ENCODE measurements at places on chromosomes 12 and 14. TPM values are rescaled to one million over a fixed set of nuclear protein-coding genes. Genes with fewer than 3 reads are reported as not detected.

SERPINA9 gene
- polyA plus RNA-seq: not detected

CLEC6A gene
- not detected for polyA plus RNA-seq

CARMIL3 gene
- polyA plus RNA-seq: not detected

PLCZ1 gene
- not detected for polyA plus RNA-seq

KRT71 gene
- polyA plus RNA-seq: not detected

DNA sequence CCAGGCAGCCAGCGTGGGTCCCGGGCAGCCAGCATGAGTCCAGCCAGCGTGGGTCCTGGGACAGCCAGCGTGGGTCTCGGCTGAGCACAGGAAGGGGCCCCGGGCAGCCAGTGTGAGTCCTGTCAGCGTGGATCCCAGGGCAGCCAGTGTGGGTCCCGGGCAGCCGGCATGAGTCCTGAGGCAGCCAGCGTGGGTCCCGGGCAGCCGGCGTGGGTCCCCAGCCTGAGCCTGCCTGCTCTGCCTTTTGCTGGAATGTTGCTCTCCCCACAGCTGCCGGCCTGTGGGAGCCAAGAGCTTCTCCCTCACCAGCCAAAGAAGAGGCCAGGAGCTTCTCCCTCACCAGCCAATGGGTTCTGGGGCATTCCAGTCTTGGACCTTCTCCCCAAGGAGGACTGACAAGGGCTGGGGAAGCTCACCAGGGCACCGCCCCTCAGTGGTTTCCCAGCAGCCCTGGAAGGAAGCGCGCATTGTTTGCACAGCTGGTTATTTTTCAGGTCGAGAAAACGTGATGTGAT lies 15.0 kb upstream of the RFLNA start:
- H3K4me1 ChIP-seq: peaks cover 3% of the 10 kb centered on the region
- no peak overlapping the region for H3K27ac ChIP-seq
- peaks cover 5% of the 10 kb centered on the region for H3K27me3 ChIP-seq
- H3K4me3 ChIP-seq: no peak overlapping the region

GRCh38 chr12:6277982-6278438 lies 32.5 kb upstream of the PLEKHG6 start:
- H3K4me1 ChIP-seq: peaks cover 12% of the 10 kb centered on the region
- H3K36me3 ChIP-seq: no peaks in the 10 kb centered on the region
- peaks cover 3% of the 10 kb centered on the region for H3K27me3 ChIP-seq
- H3K27ac ChIP-seq: no peak overlapping the region

DNA sequence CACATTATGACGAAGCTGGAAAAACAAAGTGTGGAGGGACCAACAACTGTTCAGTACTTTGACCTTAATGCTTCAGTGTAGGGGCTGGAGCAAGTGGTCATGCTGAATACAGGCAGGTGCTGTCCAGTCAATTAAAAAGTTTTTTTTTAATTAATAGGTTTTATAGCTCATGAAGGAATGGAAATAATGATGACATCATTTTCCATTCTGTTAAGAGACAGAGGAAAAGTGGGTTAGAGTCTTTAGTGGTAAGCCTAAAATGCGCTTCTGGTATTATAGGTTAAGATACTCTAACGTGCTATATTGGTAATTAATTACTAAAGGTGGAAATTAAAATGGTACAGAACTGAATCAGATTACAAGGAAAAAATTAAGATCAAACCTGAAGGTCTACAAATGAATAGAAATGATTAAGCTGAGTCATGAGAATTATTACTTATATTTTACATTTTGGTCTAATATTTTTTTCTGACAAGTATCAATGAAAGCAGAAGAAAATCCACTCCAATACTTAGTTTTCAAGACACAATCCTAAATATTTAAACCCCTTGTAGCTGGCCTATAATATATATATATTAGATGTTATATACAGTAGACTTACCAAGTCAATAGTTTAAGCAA lies 15.6 kb downstream of the KLHDC2 start:
- no peaks in the 10 kb centered on the region for H3K27me3 ChIP-seq
- DNase-seq: no peak
- no peak overlapping the region for H3K27ac ChIP-seq
- H3K4me3 ChIP-seq: no peak overlapping the region
- no peaks in the 10 kb centered on the region for H3K4me1 ChIP-seq

- H3K36me3 ChIP-seq: peaks cover 39% of the 10 kb centered on the region
- no peak for DNase-seq
Measured at GRCh38 chr14:52755607-52756316, 25.8 kb downstream of the STYX start.

DNA sequence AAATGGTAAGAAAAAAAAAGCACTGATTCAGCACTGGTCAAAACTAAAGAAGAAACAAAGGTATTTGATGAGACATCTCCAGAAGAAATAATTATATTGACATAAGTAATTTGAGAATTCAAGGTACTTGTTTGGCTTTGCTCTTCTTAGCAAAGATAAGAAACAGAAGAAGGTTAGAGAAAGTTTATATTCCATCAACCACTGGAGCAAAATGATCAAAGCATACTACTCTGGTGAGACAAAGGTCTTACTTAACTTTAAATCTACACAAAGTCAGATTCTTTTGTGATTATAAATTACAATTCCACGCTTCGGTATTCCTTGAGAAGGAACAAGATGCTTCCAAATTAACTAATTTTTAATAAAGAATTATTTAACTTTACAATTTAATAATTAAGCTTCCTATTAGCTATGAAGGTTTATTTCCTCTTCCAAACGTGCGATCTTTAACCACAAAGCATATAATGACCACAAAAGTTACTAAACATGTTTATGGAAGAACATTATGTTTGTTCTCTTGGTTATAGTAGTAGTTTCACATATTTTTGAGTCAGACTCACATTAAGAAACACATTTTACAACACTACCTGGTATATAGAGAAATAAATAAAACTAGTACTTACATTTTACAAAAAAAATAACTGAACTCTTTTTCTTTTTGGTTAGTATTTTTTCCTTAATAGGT lies 53.4 kb downstream of the METTL25 start:
- no peak overlapping the region for H3K27ac ChIP-seq
- no peaks in the 10 kb centered on the region for H3K27me3 ChIP-seq
- H3K4me1 ChIP-seq: no peaks in the 10 kb centered on the region
- peaks cover 5% of the 10 kb centered on the region for H3K36me3 ChIP-seq

DNA sequence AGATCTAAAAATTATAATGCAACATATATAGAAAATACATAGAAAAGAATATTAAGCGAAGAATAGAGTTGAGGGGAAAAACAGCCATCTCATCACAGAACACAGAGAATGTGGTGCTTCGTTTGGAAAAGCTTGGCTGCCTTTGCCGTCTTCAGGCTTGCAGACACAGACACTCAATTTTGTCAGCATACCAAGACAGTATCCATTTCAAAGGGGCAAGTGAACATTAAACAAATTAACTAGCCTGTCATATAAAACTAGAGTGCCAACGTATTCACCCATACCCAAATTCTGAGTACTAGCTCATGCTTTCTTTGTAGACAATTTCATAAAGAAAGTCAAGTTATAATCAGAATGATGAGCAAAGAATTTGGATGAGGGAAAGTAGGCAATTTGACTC lies 40.5 kb downstream of the DMAC2L start:
- H3K27me3 ChIP-seq: no peaks in the 10 kb centered on the region
- no peak for DNase-seq
- no peak overlapping the region for H3K4me3 ChIP-seq
- H3K4me1 ChIP-seq: no peaks in the 10 kb centered on the region
- H3K27ac ChIP-seq: no peak overlapping the region
- H3K36me3 ChIP-seq: peaks cover 7% of the 10 kb centered on the region

GRCh38 chr12:12887471-12887870 lies 3.9 kb upstream of the GPRC5A start:
- H3K4me1 ChIP-seq: peaks cover 7% of the 10 kb centered on the region
- H3K4me3 ChIP-seq: no peak overlapping the region
- DNase-seq: no peak
- H3K27me3 ChIP-seq: peaks cover 3% of the 10 kb centered on the region
- no peak overlapping the region for H3K27ac ChIP-seq

- DNase-seq: no peak
- H3K27ac ChIP-seq: no peak overlapping the region
- no peak overlapping the region for H3K4me3 ChIP-seq
- H3K4me1 ChIP-seq: no peaks in the 10 kb centered on the region
- H3K36me3 ChIP-seq: no peaks in the 10 kb centered on the region
- H3K27me3 ChIP-seq: no peaks in the 10 kb centered on the region
Measured at GRCh38 chr12:73731658-73732057, 806.0 kb upstream of the ATXN7L3B start.

DNA sequence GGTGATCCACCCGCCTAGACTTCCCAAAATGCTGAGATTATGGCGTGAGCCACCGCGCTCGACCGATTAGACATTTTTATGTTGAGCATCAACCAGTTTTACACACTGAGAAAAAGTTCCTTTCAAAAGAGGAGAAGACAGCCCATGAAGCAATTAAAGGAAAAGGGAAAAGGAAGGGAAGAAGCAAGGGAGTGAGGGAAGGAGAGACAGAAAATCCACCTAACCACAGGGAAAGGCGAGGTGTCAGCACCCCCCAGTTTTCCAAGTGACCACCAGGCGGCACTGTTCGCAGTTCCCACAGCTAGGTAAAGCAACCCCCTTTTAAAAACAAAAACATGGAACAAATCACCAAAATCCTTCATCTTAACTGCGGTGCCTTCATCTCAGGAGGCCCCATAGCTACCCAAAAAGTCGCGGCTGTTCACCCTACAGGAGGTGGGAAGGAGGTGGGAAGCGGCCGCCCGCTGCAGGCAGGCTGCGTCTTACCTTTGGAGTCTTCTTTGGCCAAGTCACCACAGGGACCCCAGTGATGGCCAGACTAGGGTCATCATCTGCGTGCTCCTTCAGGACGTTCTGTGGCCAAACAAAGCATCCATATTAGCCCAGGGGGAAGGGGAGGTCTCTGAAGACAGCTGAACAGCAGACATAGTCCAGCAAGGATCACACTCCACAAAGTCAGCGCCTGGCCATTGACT lies 86.6 kb downstream of the KDM2B start:
- H3K4me1 ChIP-seq: peaks cover 3% of the 10 kb centered on the region
- DNase-seq: peak; percentile 53
- H3K27ac ChIP-seq: no peak overlapping the region

GRCh38 chr12:120668091-120668867 lies 18.7 kb upstream of the MLEC start:
- no peak overlapping the region for H3K27ac ChIP-seq
- H3K27me3 ChIP-seq: no peaks in the 10 kb centered on the region
- H3K4me1 ChIP-seq: no peaks in the 10 kb centered on the region
- no peak for DNase-seq

DNA sequence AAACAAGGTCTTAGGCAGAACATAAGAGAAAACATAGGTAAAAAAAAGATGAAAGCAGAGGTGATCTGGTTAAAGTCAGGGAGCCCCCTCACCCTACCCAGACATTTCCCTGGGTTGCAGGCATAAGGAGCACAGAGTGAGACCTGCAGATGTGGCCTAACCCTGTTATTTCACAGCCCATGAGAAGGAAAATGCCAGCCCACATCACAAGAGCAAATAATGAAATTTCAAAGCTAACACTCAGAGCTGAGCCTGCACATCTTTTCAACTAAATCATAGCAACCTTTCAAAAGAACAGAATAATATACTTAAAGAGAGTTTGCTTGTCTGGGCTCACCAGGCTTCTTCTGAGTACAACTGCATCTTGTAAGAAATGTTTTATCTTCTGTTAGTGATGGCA lies 295.4 kb downstream of the RPAP3 start:
- H3K4me3 ChIP-seq: no peak overlapping the region
- H3K4me1 ChIP-seq: peaks cover 17% of the 10 kb centered on the region
- H3K27ac ChIP-seq: no peak overlapping the region

GRCh38 chr14:101552786-101553231 lies 8.5 kb upstream of the DIO3 start:
- no peaks in the 10 kb centered on the region for H3K4me1 ChIP-seq
- DNase-seq: no peak
- H3K27ac ChIP-seq: no peak overlapping the region
- no peaks in the 10 kb centered on the region for H3K27me3 ChIP-seq

GRCh38 chr12:83031196-83031595 lies 344.5 kb downstream of the TMTC2 start:
- H3K27me3 ChIP-seq: no peaks in the 10 kb centered on the region
- H3K4me3 ChIP-seq: no peak overlapping the region
- no peak for DNase-seq
- no peaks in the 10 kb centered on the region for H3K36me3 ChIP-seq
- no peaks in the 10 kb centered on the region for H3K4me1 ChIP-seq

DNA sequence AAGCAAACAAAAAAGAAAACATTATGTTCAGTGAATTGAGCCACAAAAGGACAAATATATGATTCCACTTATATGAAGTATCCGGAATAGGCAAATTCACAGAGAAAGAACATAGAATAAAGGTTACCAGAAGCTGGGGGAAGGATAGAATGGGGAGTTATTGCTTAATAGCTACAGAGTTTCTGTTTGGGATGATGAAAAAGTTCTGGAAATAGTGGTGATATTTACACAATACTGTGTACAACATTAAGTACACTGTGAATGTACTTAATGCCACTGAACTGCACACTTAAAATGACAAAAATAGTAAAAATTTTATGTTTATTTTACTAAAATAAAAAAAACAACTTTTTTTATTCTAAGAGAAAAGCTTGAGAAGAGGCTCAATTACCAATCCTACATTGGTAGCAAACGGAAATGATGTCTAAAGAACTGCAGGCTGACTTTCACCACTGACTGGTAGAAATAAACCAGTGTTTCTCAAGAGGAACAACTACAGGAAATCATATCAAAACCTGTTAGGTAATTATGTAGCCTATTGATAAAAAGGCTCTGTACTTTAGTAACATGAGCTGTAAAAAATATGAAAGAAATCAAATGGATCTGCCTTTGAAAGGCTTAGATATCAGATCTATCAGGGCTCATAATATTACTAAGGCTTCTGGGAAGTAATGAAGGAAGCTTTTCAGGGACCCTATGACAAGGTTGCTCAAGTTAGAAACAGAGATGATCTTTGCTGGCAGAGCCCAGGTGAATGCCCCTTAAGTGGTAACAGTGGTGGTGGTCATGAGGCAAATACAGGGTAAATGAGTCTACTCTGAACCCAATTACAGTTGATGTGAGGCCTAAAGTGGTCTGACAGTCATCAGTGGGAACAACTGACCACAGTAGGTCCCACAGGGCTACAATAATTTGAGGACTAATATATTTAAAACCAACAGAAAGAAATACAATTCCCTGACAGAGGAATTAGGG lies 41.3 kb downstream of the BAZ1A start:
- H3K4me3 ChIP-seq: peak overlapping the region; percentile 30
- no peaks in the 10 kb centered on the region for H3K36me3 ChIP-seq
- no peaks in the 10 kb centered on the region for H3K27me3 ChIP-seq
- peaks cover 31% of the 10 kb centered on the region for H3K4me1 ChIP-seq

GRCh38 chr14:85536833-85537190 lies 6.9 kb downstream of the FLRT2 start:
- no peak for DNase-seq
- peaks cover 7% of the 10 kb centered on the region for H3K27me3 ChIP-seq
- H3K27ac ChIP-seq: no peak overlapping the region
- H3K4me1 ChIP-seq: no peaks in the 10 kb centered on the region
- no peak overlapping the region for H3K4me3 ChIP-seq
- H3K36me3 ChIP-seq: no peaks in the 10 kb centered on the region

GRCh38 chr12:126201981-126202537 lies 1136.8 kb downstream of the AACS start:
- H3K27ac ChIP-seq: no peak overlapping the region
- no peak overlapping the region for H3K4me3 ChIP-seq
- no peaks in the 10 kb centered on the region for H3K36me3 ChIP-seq
- H3K27me3 ChIP-seq: no peaks in the 10 kb centered on the region
